OCI-LY7 (cell line): ENCODE measurements at places on chromosomes 3 and 15.
A peak's percentile ranks its signal among the peaks of the same experiment; 100 is the strongest.

GRCh38 chr3:197372047-197372661 lies 73.7 kb upstream of the DLG1 start:
- DNase-seq: no peak

DNA sequence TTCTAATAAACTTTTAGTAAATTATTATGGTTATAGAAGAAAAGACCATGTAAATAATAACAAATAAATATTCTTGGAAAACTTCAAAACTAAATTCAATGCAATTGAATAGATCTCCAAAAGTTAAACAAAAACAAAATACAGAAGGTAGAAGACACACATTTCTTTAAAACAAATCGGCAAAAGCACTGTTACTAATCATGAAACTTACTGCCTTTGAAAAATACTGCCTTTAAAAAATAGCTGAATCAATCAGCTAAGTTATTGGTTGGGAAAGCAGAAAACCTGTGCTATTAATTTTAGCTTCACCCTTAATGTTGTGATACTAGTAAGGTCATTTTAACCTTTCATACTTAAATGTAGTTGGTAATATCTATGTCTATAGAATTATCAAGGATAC lies 3.0 kb downstream of the GPR15 start:
- DNase-seq: no peak

- no peak for DNase-seq
Observed at GRCh38 chr3:98529856-98530459, 1.8 kb upstream of the GPR15 start.

GRCh38 chr3:95335517-95335916 lies 1272.7 kb downstream of the NSUN3 start:
- no peak for DNase-seq

GRCh38 chr3:170162052-170162451 lies 19.5 kb downstream of the PHC3 start:
- no peak for DNase-seq

DNA sequence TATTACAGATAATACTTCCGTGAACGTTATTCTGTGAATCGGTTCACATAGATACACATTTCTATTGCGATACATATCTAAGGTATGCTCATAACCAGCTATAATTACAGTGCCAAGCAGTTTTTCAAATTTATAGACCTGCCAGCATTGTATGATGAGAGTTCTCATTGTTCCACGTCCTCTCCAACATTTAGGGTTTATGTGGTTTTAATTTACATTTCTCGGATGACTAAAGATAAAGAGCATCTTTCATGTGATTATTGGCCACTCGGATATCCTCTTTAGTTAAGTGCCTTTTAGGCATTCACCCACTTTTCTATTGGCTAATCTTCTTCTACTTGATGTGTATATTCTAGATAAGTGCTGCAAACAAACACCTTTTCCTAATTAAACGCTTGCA lies 134.7 kb upstream of the CCDC54 start:
- no peak for DNase-seq

DNA sequence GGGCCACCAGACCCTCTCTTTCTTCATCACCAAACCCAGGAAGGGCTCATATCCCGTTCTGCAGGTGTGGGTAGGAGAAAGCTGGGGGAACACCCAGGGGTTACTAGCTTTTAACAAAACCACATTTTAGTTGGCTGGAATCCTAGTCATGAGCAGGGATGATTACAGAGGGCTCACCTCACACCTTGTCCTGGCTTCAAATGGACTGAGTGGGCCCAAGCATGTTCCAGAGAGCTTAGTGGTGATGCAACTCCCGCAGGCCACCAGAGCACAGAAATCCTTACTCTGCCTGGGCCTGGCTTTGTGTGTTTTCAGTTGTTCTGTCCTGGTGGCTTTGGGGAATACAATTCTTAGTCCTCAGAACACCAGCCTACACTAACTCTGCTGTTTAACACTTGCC lies 56.8 kb upstream of the RYK start:
- DNase-seq: no peak

- DNase-seq: peak; percentile 23
Observed at GRCh38 chr15:47711655-47712054, 5.7 kb upstream of the SEMA6D start.

DNA sequence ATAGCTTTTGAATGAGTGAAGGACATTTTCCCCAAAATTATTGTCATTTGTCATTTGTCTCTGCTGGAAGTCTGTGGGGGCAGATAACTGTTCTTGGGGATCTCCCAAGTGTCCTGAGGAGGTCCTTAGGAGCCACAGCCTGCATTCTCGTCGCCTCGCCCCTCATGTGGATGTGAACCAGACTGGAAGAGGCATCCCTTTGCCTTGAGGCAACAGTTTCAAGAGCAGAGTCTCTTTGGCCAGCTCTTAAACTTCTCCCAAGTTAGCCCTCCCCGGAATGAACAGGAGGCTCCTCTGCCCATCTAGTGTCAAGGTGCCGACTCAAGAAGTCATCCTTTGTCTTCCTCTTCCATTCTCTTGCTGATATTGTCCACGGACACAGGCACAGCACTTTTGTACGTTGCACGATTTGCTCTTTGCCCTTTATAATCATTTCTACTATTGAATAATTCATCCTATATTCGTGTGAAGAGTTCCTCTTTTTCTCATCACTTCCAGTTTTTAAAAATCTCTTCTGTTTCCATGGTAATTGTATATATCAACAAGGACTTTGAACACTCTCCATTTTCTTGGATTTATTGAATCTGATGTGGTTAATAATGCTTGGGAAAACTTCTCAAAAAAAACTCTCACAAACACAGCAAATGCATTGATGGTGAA lies 40.8 kb upstream of the CD47 start:
- no peak for DNase-seq

DNA sequence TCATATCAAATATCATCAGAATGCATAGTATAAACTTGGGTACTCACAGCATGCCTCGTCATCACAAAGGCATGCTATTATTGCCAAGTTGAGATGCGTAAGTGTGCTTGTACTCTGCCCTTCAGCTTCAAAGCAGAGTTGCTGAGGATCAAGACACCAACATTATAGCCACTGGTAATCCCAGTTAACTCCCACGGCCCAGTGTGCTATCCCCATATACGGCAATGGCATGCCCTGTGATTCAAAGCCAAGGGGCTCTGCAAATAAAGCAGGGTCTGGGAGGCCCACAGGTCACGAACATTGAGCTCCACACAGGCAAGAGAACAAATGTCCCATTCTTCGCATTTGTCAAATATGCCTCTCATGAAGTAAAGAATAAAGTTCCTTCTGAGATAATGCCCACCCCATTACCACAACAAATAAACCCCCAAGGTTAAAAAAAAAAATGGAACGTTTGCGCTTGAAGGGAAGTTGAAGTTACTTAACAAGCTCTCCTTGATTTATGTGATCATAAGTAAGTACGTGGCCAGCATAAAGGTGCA lies 298.1 kb upstream of the NECTIN3 start:
- DNase-seq: no peak

- no peak for DNase-seq
Observed at GRCh38 chr15:95059346-95059905, 828.1 kb downstream of the MCTP2 start.

DNA sequence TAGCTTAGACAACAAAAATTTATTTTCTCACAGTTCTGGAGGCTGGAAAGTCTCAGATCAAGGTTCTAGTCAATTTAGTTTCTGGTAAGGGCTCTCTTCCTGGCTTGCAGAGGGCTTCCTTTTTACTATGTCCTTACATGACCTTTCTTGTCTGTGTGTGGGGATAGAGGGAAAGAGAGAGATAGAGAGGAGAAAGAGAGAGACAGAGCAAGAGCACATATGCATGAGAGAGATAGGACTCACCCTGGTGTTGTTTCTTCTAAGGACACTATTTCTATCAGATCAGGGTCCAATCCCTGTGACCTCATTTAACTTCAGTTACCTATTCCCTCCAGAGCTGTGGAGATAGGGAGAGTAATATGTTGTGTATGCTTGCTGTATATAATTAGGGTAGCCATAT lies 44.9 kb upstream of the TEX9 start:
- DNase-seq: no peak

- DNase-seq: no peak
Observed at GRCh38 chr3:70824078-70824477, 511.6 kb upstream of the MDFIC2 start.

DNA sequence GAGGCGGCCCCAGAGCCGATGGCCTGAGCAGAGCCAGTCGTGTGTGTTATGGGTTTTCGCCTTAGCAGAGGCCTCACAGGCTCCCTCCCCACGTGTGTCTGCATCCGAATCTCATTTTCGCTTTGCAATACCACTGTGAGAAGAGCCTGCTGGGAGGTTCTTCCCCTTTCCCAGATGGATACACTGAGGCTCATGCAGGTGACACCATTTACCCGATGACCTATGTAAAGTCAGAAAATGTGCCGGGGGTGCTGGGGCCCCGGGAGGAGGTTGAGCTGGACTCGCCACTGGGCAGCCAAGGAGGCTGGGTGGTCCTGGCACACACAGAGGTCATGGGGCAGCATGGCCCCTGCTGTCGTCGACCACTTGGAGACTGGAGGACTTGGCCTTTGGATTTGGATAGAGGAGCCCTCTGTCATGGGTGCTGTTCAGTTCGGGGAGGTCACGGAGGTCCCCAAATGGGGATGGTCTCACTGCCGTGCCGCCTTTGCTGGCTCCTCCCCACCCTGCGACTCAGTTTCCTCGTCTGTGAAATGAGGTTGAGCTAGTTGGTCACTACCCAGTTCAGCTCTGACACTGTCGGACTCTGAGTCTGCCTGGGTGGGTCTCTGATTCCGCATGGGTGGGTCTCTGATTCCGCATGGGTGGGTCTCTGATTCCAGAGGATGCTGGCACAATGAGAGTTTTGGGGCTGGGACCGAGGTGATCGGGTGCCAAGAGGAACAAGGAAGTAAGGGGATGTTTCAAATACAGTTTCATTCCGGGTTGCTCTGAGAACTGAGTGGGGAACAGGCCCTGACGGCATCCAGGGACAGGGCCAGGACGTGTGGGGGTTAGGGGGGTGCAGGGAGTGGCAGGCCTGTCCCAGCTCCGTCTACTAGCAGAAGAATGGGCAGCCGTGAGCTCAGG lies 23.2 kb upstream of the MUC4 start:
- DNase-seq: no peak

GRCh38 chr15:43317566-43318184 lies 12.7 kb downstream of the LCMT2 start:
- no peak for DNase-seq

DNA sequence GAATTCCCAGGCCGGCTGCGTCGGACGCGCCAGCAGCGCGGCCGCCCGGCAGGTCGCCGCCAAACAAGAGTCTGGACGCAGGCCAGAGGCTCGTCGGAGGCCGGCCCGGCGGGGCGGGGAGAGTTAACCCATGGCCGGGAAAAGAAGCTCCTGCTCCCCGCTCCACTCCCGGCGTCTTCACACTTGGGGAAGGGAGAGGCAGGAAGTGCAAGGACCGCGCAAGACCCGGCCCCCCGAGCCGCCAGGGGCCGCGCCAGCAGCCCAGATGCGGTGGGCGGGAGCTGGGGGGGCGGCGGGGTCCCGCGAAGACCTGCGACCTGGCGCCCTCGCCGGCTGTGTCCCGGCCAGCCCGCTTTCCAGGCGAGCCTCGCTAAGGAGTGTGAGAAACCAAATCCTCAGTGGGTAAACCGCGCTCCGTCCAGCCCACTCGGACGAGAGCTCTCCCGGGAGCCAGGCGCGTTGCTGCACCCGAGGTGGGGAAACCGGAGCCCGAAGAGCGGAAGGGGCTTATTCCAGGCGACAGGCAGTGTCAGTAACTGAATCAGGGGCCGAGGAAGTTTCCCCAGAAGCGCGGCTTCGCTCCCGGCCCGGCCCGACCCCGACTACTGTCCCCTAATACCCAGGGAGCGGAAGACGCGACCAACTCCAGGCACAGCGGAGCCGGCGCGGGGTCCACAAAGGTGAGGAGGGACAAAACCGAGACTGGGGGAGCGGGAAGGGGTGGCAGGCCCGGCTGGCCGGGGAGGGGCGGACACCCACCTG lies 721 bp downstream of the ADAMTS7 start:
- DNase-seq: no peak

GRCh38 chr15:34239151-34239808 lies 14.5 kb downstream of the EMC4 start:
- DNase-seq: no peak

DNA sequence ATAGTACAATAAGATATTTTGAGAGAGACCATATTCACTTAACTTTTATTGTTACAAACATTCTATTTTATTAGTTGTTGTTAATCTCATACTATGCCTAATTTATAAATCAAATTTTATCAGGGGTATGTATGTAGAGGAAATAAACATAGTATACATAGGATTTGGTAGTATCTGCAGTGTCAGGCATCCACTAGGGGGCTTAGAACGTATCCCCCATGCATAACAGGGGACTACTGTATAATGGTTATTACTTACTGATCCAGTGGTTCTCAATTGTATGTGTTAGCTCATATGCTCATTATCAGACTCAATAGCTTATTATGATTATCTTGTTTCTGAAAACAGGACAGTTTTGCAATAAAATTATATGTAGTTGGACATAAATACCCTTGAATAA lies 27.6 kb downstream of the CMC1 start:
- DNase-seq: peak; percentile 18

GRCh38 chr3:14771593-14772497 lies 46.9 kb upstream of the FGD5 start:
- no peak for DNase-seq

GRCh38 chr3:14403619-14404155 lies 1.3 kb downstream of the SLC6A6 start:
- DNase-seq: no peak

DNA sequence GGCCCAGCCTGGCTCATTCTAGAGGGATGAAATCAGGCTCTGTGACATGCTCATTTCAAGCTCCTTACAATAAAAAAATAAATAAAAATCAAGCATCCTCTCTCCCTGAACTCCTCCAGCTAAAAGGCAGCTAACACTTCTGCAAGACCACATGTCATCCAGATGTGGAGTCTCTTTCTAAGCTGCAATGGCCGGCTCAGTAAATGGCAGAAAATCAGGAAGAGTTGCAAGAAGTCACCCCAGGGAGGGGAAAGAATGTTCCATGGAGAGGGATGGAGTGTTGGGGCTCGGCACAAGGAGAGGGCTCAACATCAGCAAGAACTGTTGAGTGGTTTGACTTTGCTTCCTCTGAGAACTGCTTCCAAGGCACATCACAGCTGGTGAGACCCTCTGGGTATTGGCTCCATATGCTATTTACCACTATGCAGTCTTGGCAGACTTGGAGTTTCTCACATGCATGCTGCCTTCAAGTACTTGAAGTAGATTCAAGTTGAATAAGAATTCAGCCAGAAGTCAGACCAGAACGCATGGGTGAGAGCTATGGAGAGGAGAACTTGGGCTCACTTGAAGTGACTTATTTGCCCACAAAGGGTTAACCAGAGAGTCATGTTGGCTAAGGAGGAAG lies 689.0 kb downstream of the NTRK3 start:
- DNase-seq: no peak

- DNase-seq: no peak
Observed at GRCh38 chr3:177590826-177591225, 393.5 kb upstream of the TBL1XR1 start.

- DNase-seq: no peak
Observed at GRCh38 chr3:194814878-194815357, 129.2 kb downstream of the FAM43A start.

- DNase-seq: no peak
Observed at GRCh38 chr3:195757827-195758226, 37.0 kb downstream of the MUC20 start.
